ENCODE measurements at places on chromosomes 2 and 18.

DNA sequence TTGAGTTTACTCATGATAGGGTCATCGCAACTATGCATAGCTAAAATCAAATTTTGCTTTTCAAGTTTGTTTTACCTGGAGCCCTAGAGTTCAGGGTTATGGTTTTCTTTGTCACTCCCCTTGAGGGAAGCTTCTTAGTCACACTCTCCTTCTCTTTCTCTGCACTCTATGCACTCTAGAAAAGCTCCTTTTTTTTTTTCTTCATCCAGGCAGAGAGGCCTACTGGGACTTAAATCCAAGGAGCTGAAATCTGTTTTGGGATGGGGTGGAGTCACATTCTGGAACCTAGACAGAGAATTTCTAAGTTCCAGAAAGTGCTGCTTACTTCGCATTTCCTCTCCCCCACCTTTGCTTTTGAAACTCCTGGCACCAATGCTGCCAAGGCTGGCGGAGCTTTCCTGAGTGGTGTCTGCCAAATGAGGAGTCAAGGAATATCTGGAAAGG, 19.1 kb upstream of the IL18R1 start:
- no peak for DNase-seq

- DNase-seq: no peak
Observed at GRCh38 chr2:235543128-235543750, 49.4 kb downstream of the AGAP1 start.

- no peak for DNase-seq
Observed at GRCh38 chr2:12060886-12061285, 314.5 kb downstream of the LPIN1 start.

DNA sequence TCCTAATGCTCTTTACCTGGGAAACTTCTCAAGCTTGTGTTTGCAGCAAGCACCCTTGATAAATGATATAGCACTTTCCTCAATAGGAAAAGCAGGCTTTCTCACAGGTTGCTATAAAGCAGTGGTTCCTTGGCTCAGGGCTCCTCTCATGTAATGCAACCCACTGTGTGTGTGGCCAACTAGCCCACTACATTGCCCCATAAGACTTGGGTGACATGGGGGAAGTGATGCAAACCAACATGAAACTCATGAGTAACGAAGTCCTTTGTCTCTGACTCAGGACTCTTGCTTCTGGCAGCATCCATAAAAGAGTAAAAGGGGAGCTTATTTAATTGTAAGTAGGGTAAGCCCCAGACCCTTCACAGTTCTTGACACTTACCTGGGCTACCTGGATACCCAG, 106.9 kb downstream of the COL4A4 start:
- no peak for DNase-seq

DNA sequence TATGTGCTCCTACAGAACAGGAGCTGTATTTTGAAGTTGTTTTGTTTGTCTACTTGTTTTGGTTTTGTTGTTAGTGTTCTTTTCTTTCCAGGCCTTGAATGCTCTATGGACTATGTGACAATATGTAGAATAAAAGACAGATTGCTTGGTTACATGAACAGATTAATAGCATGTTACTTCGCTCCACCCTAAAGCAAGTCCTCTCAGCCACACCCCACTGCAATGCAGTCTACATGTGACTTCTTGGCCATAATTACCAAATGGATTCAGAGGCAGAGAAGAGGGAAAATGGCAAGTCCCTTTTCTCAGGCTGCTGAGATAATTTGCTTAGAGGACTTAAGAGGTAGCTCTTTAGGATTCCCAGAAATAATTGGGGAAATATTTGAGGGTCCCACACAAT, 123.2 kb upstream of the CYP1B1 start:
- no peak for DNase-seq

GRCh38 chr2:144475044-144475443, 44.9 kb downstream of the ZEB2 start:
- no peak for DNase-seq

DNA sequence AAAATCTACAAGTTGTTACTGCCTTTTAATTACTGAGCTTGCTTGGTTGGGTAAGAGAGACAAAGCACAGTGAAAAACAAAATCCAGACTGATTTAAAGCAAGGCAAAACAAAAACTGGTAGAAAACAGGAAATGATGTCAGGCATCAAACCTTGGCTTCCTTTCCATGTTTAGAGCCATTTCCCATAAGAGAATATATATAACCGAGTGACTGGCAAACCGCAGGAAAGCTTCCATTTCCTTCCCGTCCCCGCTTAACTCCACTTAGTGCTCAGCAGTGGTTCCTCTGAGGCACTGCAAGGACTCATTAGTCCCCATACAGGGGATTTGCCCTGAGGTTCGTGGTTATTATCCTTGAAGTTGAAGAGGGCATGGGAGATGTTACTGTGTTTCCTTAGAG, 446.3 kb downstream of the LPIN1 start:
- no peak for DNase-seq

GRCh38 chr2:159803235-159803962, 5.4 kb upstream of the CD302 start:
- DNase-seq: no peak

DNA sequence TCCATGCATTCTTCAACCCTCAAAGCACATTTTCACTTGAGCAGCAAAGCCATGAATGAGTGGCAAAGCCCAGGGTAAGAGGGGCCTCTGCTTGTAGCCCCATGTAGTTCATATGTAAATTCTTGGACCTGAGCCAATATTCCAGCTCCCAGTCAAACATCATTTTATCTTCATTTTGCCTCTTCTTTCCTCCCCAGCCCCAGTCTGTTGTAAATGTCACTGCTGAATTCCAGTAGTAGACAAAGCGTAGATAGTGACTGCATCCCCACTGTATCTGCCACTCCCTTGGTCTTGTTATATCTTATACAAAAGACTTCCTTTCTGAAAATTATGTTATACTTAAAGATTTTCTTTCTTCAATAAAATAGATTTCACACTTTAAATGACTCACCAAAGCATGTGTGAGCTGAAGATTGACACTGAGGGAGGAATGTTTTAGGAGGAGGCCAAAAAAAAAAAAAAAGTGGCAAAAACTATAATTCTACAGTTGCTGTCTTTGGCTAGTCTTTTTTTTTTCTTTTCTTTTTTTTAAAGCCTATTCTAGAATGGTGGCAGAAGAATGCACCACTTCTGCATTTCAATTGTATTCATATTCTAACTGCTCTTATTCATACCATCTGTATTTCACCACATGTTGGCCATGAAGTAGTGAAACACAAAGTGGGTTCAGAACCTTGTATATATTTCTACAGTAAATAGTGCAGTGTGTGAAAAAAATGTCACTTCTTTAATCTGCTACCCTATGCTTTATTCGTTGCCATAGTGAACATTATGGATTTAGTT, 306.1 kb downstream of the CPS1 start:
- DNase-seq: no peak

DNA sequence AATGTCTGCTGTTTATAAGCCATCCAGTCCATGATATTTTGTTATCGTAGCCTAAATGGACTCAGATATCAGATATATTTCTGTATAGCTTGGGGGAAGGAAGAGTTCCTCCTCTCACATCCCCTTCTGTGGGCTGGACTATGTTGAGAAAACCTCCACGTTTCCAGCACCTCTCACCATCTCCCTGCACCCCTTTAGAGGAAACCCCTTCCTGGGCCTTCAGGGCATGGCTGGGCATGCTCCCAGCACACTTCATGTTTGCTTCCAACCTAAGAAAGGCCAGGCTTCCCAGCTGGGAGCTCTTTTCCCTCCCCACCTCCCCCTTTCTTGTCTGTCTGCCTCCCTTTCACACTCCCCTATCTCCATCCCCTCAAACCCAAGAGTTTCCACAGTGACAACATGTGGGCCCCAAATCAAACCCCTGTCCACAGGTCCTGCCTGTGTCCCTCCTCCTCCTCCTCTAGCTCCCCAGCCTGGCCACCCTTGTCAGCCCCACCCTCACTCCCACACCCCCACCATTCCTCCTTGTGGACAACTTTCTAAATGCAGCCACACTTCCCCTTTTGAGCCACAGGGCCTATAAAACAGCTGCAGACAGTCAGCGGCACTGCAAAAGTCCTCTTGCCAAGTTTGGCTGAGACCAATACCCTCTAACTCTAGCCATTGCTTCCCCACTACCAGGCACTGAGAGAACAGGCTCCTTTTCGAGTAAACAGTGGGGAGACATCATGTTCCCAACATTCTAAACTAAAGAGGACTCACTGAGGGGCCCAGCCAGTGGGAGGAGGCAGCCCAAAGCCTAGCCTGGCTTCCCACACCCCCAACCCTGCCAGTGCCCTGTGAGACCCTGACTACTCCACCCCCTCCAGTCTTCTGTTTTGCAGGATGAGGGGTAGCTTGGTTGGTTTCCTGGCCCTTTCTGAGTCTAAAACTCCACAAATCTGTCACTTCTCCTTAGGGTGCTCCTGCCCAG, 120.5 kb downstream of the ZFP36L2 start:
- DNase-seq: no peak

GRCh38 chr2:111058264-111058663, 62.5 kb upstream of the BCL2L11 start:
- no peak for DNase-seq

GRCh38 chr18:35045806-35046205, 4.6 kb downstream of the MAPRE2 start:
- DNase-seq: no peak

GRCh38 chr2:57549642-57550102, 496.9 kb upstream of the VRK2 start:
- DNase-seq: no peak

GRCh38 chr2:12552092-12552491, 164.6 kb upstream of the TRIB2 start:
- no peak for DNase-seq

DNA sequence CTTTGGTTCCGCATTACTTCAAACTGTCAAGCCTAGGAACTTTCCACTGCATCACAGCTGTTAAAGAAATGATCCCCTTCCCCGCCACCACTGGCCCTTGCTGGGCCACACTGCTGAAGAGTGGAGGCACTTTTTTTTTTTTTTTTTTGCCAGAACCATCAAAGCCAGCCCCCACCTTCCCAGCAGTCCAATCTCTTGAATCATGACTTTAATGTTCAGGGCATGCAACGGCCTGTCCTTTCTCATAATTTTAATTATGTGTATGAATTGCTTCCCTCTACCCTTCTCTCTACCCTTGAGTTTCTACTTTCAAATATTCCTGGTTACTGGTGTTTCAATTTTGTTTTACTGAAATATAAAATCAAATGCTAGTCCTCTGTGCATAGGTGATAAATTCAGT, 102.1 kb upstream of the LMAN1 start:
- no peak for DNase-seq

GRCh38 chr18:33836564-33836963, 258.5 kb downstream of the ASXL3 start:
- no peak for DNase-seq

GRCh38 chr2:168495524-168495923, 39.5 kb downstream of the CERS6 start:
- DNase-seq: no peak

GRCh38 chr2:186612555-186613440, 22.9 kb downstream of the ITGAV start:
- DNase-seq: no peak

GRCh38 chr2:85458601-85459563, 40.4 kb downstream of the SH2D6 start:
- DNase-seq: no peak

GRCh38 chr18:62558015-62558663, 35.3 kb downstream of the ZCCHC2 start:
- no peak for DNase-seq

DNA sequence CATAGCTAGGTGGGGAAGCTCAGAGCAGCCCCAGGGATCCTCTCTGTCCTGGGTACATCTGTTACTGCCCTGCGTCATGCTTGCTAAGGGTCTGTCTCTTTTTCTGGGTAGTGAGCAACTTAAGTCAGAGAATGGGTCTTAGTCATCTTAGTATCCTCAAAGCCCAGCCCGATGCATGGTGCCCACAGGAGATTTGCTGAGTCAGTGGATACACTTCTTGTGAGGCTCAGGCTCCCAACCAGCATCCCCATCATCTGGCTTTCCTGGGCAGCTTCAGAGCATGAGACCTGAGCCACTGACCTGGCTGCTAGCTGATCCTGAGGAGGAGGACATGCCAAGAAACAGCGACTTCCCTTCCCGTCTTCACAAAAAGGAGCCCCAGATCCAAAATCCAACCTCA, 10.0 kb downstream of the FOXI3 start:
- DNase-seq: no peak

GRCh38 chr2:183112577-183112976, 11.7 kb upstream of the NUP35 start:
- DNase-seq: no peak

GRCh38 chr18:63433334-63433866, 11.1 kb upstream of the VPS4B start:
- DNase-seq: no peak

DNA sequence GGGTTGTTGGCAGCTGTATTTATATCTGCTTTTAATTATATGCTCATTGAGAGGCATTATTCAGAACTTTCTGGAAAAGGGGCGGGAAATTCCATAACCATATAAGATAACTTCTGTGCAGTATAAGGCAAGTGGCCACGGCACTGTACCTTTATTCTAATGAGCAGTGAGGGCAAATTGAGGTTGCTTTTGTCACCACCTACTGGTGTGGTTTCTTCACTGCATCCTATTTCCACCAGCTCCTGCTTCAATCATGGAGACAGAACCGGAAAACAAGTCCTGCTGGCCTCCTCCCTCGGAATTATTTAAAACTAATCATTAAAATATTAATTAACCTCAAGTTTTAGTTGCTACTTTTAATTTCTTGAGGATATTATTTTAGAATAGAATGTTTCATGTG, 759.4 kb downstream of the CBLN2 start:
- no peak for DNase-seq

- no peak for DNase-seq
Observed at GRCh38 chr2:27218614-27219013, 1.4 kb downstream of the CAD start.

DNA sequence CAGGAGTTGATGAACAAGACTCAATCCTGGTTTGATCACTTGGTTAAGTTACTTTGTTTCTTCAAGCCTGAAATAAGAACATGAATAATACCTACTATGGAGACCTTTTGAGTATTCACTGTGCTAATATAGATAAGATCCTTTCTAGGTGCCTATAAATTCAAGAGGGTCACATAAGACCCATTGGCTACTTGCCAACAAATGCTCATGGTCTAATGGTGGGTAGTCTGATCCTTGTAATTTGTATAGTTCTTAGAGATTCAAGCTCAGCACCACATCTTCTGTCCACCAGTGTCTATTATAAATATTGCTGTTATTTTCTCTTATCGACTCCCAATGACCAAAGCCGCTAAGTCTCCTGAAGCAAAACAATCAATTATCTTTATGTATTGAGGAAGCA, 27.4 kb upstream of the ACSL3 start:
- DNase-seq: no peak

- no peak for DNase-seq
Observed at GRCh38 chr2:12548906-12549305, 167.8 kb upstream of the TRIB2 start.
